ENCODE measurements at places on chromosomes 11 and 22. TPM values are rescaled to one million over a fixed set of nuclear protein-coding genes. Genes with fewer than 3 reads are reported as not detected.

DNA sequence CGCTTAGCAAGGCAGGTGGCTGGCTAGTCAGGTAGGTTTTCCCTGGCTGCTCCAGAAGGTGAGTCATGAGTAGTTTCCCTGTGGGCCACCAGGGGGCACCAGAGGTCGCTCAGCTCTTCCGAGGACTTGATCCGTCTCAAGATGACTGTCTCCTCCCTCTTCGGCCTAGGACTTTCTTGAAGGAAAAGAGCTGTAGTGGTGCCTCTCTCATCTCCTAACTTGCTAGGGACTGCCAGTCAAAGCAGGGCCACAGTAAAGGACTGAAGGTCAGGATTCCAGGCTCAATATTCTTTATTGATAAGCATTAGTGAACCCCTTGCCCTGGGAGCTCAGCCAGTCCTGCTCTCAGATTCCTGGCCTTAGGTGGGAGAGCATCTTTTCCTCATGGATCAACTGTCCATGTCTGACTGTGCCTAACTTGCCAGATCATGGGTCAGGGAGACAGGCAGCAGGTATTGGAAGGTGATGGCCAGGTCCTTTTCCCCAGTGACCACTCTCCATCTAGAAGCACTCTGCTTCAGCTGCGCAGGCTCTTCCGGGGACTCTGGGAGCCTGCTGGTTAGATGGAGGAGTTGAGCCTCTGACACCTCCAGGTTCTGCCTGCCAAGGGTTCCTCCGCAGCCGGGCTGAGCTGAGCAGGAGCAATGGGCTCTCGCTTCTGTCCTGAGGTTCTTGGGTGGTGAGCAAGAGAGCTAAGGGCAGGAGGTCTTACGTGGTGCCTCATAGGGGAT is 1.9 kb downstream of the POLD4 start:
- peak overlapping the region; percentile 94 for H3K4me3 ChIP-seq
- peak; percentile 76 for DNase-seq
- peaks cover 59% of the 10 kb centered on the region for H3K4me1 ChIP-seq

GRCh38 chr22:49097966-49098365 is 729.7 kb downstream of the BRD1 start:
- H3K36me3 ChIP-seq: no peaks in the 10 kb centered on the region
- DNase-seq: no peak
- no peak overlapping the region for H3K27ac ChIP-seq
- H3K4me3 ChIP-seq: no peak overlapping the region
- H3K4me1 ChIP-seq: no peaks in the 10 kb centered on the region

- no peak overlapping the region for H3K27ac ChIP-seq
- peaks cover 4% of the 10 kb centered on the region for H3K36me3 ChIP-seq
- peak overlapping the region; percentile 54 for H3K4me3 ChIP-seq
- H3K27me3 ChIP-seq: peaks cover 28% of the 10 kb centered on the region
- H3K4me1 ChIP-seq: peaks cover 7% of the 10 kb centered on the region
Measured at GRCh38 chr11:101127197-101127698, 2.4 kb downstream of the PGR start.

DNA sequence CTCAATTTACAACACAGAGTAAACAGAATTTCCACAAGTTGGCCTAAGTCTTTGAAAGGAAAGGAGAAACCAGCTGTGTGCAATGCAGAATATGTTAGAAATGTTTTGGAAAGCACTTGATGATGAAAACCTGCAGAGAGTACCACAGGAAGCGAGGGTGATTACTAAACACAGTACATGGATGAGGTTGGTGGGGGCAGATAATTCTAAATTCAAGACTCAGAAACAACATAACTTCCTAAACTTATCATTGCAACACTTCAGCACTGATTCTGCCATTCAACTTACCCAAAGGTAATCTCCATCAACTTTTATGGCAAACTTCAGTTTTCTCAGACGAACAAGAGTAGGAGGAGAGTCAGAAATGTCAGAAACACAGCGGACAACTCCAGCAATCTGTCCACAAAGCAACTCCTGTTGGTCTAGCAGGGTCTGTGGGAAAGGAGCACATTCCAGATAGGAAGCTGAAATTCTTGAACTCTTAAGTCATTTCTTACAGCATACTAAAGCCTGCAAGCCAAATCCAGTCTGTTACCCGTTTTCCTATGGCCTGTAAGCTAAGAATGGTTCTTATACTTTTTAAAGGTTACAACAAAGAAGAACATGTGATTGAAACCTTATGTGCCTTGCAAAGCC is 6.8 kb downstream of the HPS4 start:
- H3K27me3 ChIP-seq: no peaks in the 10 kb centered on the region
- H3K27ac ChIP-seq: peak overlapping the region; percentile 66
- peaks cover 24% of the 10 kb centered on the region for H3K36me3 ChIP-seq
- H3K4me1 ChIP-seq: peaks cover 63% of the 10 kb centered on the region
- no peak for DNase-seq

DNA sequence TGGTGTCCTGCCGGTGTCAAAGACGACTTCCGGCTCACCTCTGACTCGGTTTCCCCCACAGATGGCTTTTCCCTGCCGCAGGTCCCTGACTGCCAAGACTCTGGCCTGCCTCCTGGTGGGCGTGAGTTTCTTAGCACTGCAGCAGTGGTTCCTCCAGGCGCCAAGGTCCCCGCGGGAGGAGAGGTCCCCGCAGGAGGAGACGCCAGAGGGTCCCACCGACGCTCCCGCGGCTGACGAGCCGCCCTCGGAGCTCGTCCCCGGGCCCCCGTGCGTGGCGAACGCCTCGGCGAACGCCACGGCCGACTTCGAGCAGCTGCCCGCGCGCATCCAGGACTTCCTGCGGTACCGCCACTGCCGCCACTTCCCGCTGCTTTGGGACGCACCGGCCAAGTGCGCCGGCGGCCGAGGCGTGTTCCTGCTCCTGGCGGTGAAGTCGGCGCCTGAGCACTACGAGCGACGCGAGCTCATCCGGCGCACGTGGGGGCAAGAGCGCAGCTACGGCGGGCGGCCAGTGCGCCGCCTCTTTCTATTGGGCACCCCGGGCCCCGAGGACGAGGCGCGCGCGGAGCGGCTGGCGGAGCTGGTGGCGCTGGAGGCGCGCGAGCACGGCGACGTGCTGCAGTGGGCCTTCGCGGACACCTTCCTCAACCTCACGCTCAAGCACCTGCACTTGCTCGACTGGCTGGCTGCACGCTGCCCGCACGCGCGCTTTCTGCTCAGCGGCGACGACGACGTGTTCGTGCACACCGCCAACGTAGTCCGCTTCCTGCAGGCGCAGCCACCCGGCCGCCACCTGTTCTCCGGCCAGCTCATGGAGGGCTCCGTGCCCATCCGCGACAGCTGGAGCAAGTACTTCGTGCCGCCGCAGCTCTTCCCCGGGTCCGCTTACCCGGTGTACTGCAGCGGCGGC is 5.5 kb downstream of the B3GNT6 start:
- peak overlapping the region; percentile 41 for H3K4me3 ChIP-seq
- peaks cover 57% of the 10 kb centered on the region for H3K27me3 ChIP-seq
- H3K36me3 ChIP-seq: no peaks in the 10 kb centered on the region

- H3K27ac ChIP-seq: no peak overlapping the region
- no peak overlapping the region for H3K4me3 ChIP-seq
- H3K36me3 ChIP-seq: no peaks in the 10 kb centered on the region
- H3K4me1 ChIP-seq: no peaks in the 10 kb centered on the region
Measured at GRCh38 chr22:48361099-48361639, 1466.5 kb downstream of the BRD1 start.

The SMPD1 gene
- total RNA-seq: 21.7 TPM

The CDC42EP1 gene
- 4.6 TPM for total RNA-seq

The RFPL3 gene
- total RNA-seq: not detected

The KCTD17 gene
- 27.9 TPM for total RNA-seq

The RIC8A gene
- 134 TPM for total RNA-seq
